ENCODE measurements at places on chromosomes 4 and X.

GRCh38 chr4:147648656-147649055 is 31.5 kb downstream of the TMEM184C start:
- DNase-seq: no peak

- DNase-seq: peak; percentile 6
Measured at GRCh38 chrX:25523574-25524540, 508.1 kb upstream of the ARX start.

- no peak for DNase-seq
Measured at GRCh38 chr4:54254915-54255246, 25.8 kb downstream of the PDGFRA start.

- no peak for DNase-seq
Measured at GRCh38 chr4:83011689-83012199, 1.1 kb upstream of the LIN54 start.

DNA sequence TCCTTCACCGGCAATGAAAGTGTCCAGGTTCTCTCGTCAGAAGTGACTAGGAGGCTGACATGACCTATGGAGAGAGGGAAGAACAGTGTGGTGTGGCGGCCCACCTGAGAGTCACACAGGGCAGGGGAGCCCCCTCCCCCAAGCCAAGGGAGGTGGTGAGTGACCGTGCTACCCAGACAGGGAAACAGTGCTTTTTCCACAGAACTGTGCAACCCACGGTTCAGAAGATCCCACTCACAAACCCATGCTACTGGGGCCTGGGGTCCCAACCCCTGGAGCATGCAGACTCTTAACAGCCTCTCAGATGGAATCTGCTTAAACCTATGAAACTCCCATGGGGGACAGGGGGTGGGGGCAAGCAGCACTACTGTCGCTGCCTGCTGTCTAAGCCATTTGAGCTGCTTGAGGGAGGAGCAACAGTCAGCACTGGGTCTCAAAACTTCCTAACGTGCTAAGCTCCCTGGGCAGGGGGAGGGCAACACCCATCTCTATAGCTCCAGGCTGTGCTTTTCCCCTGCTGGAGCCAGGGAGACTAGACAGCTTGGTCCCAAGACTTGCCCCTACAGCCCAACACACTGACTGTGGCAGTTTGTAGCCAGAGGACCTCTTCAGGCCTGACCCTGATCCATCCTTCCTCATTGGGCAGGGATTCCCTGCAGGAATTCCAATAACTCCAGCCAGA is 850.4 kb upstream of the AADAT start:
- DNase-seq: no peak

DNA sequence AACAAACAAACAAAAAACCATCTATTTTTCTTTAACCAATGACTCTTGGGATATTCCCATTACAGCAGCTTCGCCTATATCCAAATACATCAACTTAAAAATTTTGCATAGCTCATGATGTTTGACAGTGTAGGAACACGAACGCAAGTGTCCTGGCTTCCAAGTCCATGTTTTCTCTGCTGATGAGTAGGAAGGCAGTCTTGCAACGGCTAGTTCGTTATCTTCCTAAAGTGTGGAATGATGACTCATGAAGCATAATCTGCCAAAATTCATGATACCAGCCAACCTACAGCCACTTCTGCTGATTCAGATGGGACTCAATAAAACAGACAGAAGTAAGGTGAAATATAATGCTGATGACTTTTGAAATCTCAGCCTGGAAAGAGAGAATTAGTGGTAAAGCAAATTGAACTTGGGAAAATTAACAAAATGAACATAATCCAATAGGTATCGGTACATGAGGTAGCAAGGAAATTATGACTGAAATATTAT is 6.4 kb upstream of the SEPTIN11 start:
- DNase-seq: no peak

DNA sequence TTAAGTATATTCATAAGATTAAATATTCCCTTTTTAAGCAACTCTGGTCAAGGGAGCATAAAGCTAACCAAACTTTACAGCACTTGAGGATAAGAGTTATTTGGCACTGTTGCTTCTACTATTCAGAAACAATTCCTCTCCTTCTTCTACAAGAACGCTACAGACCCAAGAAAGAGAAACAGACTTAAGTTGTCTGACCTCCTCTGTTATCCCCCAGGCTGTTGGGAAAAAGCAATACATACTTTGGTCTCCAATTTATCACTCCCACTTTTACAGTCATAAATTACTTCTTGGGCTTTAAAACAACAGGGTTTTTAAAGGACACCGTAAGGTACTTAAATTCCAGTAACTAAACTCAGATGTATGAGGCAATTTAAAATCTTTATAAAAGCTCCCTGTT is 147.4 kb downstream of the COL25A1 start:
- DNase-seq: no peak

DNA sequence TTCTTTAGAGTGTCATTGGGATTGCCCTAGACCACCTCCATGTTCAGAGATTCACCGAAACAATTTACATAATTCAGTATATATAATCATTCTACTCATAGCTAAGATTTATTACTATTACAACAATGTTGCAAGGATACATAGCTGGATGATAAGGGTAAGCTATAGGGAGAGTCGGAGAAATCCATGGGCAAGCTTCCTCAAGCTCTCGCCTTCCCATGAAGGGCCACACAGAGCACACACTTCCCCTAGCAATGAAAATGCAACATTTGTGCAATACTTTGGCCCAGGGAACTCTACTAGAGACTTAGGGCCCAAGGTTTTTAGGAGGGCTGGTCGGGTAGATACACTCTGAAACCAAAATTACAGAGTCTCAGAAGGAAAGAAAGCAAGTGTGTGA is 49.7 kb upstream of the ABCG2 start:
- DNase-seq: no peak

DNA sequence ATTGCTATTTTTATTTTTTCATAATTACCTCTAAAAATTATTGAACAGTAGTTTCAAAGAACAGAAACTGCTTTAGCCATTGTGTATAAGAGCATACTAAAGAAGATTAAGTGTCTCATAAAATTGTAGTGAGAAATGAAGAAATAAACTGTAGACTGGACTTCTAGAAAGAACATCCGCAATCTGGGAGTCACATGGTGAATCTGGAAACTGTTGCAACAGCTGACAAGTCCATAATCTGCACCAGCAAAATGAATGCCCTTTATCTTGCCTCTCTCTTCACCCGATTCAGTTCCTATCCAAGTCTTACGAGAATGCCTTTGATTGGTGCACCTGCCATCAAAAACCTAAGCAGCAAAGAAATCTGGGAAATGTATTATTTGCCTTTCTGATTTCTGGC is 312.9 kb downstream of the NAF1 start:
- DNase-seq: no peak

GRCh38 chrX:75746891-75747639 is 38.0 kb downstream of the MAGEE2 start:
- DNase-seq: peak; percentile 33

DNA sequence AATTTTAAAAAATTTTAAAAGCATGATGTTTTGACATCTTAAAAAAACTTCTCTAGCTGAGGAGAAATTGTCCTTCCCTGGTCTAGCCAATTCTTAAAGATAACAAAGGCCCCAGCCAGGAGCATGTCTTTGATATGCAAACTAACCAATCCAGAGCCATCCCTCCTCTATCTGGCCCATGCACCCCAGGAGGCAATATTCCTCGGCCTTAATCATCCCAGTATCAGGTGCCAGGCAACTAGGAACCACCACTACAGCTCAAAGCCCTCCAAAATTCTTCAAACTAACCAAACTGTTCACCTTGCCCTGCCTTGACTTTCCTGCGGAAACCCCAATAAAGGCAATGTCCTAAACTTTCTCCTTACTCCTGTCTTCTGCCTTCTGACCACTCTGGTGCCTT is 97.8 kb upstream of the USP9X start:
- DNase-seq: no peak

- no peak for DNase-seq
Measured at GRCh38 chrX:124085063-124085462, 123.6 kb downstream of the STAG2 start.

DNA sequence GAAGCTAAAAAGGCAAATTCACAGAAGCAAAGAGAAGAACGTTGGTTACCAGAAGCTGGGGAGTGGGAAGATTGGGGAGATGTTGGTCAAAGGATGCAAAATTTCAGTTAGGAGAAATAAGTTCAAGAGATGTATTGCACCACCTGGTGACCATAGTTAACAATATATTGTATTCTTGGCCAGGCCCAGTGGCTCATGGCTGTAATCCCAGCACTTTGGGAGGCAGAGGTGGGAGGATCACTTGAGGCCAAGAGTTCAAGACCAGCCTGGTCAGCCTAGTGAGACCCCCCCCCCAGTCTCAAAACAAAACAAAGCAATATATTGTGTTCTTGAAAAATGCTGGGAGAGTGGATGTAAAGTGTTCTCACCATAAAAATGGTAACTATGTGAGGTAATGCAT is 67.9 kb downstream of the TAB3 start:
- no peak for DNase-seq

DNA sequence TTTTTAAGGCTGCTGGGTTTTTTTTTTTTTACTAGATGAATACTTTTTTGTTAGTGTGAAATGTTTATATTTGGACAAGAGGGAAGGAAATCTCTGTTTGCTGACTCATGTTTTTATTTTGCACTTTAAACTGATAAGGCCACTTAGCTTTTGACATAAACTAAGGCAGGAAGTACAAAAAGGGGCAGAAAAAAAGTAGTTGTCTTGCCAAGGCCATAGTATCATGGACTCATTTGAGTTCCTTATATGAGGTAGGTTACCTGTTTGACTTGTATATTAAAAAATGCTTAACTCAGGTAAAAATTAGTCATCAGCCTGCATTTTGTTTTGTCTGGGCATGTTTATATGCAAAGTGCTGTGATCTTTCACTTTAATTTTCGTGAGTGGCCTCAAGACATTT is 26.0 kb downstream of the SMAD1 start:
- DNase-seq: no peak

DNA sequence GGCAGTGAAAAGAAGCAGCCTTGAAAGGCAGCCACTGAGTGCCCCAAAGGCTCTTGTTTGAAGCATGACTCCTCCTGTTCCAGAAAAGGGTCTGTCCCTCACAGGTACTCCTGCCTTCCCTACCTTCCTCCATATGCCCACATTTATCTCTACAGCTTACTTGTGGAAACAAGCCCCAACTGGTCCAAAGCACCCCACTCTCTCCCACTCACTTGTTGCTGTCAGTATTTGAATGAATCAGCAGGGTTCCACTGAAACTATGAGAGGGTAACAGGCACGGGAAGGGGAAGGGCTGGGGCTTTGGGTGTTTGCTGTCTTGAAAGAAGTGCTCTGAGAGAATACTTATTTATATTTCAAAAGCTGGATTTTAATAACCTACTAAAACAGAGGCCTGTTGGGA is 34.9 kb downstream of the GPR143 start:
- DNase-seq: no peak

- no peak for DNase-seq
Measured at GRCh38 chr4:136893573-136893972, 638.7 kb downstream of the PCDH18 start.

GRCh38 chr4:166682200-166682599 is 552.1 kb downstream of the SPOCK3 start:
- DNase-seq: no peak

GRCh38 chr4:125582302-125582701 is 267.5 kb downstream of the FAT4 start:
- DNase-seq: no peak

GRCh38 chrX:63350465-63350877 is 661 bp downstream of the SPIN4 start:
- peak; percentile 26 for DNase-seq

DNA sequence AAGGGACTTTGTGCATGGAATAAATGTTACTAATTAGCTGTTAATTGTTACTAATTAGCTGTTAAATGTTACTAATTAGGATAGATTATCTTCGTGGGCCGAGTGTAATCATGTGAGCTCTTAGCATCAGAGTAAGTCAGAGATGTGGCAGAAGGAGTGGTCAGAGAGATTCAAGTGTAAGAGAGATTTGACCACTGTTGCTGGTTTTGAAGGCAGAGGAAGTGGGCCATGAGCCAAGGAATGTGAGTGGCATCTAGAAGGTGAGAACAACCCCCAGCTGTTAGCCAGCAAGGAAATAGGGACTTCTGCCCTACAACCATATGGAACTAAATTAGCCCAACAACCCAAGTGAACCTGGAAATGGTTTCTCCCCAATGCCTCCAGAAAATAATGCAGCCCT is 28.2 kb downstream of the ODAPH start:
- peak; percentile 39 for DNase-seq

GRCh38 chrX:38327775-38328081 is 419 bp upstream of the RPGR start:
- DNase-seq: no peak

DNA sequence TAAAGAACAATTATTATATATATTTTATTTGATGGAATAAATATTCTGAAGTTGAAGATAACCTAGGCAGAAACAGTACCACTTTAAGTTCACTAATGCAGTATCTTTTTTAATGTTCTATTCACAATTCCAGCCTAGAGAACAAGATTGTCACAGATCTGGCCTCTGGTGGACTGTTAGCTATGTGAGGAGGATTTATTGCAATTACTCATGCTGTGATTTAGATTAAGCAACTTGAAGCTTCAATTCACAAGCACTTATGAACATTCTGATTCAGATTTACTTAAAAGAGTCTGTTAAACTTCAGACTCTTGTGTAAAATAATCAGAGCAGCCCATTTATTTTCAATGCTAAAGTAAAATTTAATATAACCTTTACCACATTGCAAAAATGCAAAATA is 1489.8 kb downstream of the STIM2 start:
- no peak for DNase-seq

DNA sequence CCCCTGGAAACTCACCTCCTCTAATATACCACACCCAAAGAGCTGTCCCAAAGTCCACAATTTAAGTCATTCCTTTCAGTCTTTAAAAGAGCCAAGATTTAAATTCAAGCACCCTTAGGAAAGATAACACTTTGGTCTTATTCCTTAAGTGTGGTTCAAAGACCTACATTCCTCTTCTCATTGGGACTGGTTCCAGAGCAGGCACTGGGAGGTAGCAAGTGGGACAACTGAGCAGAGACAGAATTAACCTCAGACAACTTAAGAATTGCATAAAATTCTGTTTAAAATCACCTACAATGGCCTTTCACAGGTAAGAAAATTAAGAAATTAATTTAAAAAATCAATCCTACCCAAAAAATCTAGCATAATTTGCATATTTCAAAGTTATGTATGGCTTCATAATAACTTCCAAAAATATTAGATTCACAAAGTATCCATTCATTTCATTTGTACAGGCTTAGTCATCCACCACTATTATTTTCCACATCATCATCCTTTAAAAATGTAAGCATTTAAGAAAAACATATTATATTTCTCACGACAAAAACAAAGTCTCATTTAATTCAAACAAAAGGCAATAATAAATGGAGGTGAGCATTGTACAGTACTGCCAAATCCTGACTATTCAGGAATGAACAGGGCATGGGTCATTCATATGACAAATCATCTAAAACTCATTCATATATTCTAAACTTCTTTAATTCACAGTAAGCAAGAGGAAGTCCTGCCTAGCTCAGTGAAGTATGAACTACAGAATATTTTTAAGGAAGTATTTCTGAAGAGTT is 13.6 kb downstream of the PRSS12 start:
- DNase-seq: no peak

DNA sequence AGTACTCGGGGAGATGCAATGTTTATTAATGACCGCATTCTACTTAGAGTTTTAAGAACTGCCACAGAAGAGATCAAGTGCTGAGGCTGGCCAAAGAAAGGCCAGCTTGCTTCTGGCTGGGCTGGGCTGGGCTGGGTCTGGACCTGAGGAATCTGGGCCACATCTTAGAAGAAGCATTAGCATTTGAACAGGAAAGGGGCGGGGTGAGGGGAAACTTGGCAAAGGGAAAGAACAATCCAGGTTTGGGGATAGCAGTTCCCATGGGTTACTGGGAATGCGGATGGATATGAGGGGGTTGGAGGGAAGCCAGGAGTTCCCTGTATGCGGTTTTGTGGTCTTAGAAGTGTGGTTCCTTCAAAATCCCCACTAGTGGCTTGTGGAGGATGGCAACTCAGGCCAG is 83.3 kb downstream of the CLDN34 start:
- no peak for DNase-seq

- DNase-seq: peak; percentile 22
Measured at GRCh38 chrX:154002215-154002719, 17.4 kb downstream of the IRAK1 start.
